ENCODE measurements at places on chromosomes 2 and 18. TPM values are rescaled to one million over a fixed set of nuclear protein-coding genes. Genes with fewer than 3 reads are reported as not detected.

Gene TFCP2L1
- total RNA-seq = 6.2 TPM

Gene SLC5A7
- not detected for total RNA-seq

Gene CFAP53
- 0.30 TPM for total RNA-seq

Gene CCBE1
- 8.7 TPM for total RNA-seq

Gene TUBA4B
- total RNA-seq = not detected

Gene G6PC2
- not detected for total RNA-seq

Gene ADRA2B
- 0.13 TPM for total RNA-seq

Gene DNMT3A
- total RNA-seq = 9.7 TPM

Gene PDK1
- 3.5 TPM for total RNA-seq

Gene RUFY4
- total RNA-seq = not detected

Gene GBX2
- total RNA-seq = 3.0 TPM

Gene CERKL
- 0.13 TPM for total RNA-seq

Gene HMSD
- not detected for total RNA-seq

Gene TACR1
- 0.23 TPM for total RNA-seq

Gene SLC9A4
- not detected for total RNA-seq

Gene GAREM2
- total RNA-seq = 6.1 TPM

Gene HOXD9
- total RNA-seq = 1.4 TPM

Gene SERPINB12
- total RNA-seq = not detected

Gene HOXD1
- 0.10 TPM for total RNA-seq

Gene EIPR1
- 40.4 TPM for total RNA-seq

Gene ZNF638
- total RNA-seq = 66.9 TPM
